ENCODE measurements at places on chromosomes 6 and 20.

DNA sequence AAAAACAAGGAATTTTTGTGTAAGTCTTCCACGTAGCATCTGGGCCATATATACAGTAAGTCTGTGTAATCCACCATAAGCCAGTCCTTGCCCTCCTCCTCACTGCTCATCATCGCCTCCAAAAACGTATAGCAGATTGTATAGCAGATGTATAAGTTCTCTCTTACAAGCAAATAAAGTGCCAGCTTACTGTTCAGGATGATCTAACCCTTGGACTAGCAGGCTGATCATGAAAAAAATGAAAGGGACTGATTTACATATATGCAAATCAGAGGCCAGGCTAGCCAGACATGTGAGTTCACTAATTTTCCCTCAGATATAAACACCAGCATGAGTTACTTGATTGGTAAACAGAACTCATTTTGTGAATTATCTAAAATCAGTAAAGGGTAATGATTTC lies 171.5 kb downstream of the LY86 start:
- DNase-seq, result no peak

DNA sequence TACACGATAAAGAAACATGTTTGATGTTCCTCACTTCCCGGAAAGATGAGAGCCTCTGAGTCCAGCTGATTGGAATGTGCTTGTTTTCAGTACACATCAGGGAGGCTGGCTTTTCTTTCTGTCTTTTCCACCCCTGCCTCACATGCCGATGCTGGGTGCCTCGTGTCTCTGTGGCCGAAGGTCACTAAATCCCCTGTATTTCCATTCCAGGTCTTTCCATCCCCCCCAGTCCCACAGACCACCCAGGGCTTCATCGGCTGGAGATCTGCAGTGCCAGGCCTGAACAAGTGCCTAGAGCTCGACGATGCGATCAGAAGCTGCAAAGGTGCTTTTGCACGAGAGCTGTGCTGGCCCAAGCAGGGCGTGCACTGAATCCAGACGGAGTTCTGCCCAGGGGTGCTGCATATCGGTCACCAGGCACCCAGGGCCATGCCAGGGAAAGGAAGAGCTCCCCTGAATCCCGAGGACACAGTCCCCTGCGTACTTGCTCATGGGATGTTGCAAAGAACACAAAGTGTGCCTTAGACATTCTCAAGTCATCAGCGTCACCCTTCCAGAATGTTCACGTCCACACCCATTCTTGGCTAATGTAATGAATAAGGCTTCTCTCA lies 67.9 kb downstream of the ANKRD60 start:
- DNase-seq, result no peak

DNA sequence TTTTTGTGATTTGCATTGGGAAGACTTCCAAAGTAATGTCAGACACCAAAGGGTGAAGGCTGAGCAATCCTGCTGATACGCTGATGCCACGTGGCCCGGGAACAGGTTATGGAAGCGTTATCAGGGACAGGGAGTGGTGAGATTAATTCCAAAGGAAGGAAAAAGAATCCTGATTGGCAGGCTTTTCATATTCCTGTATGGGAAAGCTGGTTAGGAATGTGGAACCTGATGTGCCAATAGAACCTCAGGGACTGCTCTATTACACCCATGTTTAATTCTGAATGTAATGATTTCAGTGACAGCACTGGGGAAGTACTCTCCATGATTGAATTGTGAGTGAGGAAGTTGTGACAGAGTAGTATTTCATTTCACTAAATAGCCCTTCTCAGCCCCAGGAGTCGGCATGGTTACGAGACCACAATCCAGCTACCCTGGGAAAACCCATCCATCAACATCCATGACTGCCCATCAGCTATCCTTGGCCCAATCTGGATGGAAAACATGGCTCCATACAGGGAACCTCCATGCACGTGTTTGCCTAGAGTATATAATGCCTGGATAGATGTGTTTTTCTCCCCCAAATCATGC lies 49.4 kb downstream of the F13A1 start:
- DNase-seq, result no peak

- no peak for DNase-seq
Measured at GRCh38 chr6:55666037-55666436, 87.0 kb upstream of the HMGCLL1 start.

DNA sequence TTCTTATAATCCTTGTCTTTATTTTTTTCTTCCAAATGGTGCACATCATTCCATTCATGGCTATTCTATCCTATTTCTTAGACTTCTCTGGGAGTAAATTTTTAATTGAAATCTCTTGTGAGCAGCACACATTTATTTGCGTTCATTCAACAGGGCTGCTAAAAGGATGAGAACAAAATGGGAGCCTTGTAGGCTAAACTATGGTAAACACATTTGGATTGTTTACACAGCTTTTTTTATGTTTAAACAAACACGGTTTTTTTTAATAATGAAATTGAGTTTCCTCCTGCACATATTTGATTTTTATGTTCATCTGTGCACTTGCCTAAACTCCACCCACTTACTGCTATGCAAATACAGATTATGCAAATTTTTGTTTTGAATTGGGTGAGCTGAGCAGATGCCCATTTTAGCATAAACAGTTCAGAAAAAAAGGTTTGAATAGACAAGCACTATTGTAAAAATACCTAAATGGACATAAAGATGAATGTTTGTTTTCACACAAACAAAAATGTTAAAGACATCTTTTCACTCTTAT lies 92.0 kb downstream of the OLIG3 start:
- DNase-seq, result no peak

GRCh38 chr6:57209030-57209429 lies 13.1 kb downstream of the RAB23 start:
- no peak for DNase-seq

DNA sequence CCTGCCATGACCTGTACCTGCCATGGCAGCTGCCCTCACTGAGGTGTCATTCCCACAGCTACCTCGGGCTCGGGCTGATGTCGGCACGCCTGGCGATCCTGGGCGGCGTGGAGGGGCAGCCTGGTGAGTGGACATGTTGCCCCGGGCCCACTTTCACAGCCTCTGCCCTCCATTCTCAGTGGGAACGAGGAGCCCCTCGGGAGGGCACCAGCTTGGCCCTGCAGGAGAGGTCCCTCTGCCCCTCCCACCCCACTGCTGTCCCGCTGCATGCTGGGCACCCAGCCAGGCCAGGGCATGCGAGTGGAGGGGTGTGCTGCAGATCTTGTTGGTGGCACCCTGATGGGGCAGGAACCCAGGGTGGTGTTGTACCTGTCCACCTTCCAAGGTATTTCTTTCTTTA lies 23.0 kb downstream of the ENTPD6 start:
- DNase-seq, result no peak
